ENCODE measurements at places on chromosomes 12 and 14. TPM values are rescaled to one million over a fixed set of nuclear protein-coding genes. Genes with fewer than 3 reads are reported as not detected.

DNA sequence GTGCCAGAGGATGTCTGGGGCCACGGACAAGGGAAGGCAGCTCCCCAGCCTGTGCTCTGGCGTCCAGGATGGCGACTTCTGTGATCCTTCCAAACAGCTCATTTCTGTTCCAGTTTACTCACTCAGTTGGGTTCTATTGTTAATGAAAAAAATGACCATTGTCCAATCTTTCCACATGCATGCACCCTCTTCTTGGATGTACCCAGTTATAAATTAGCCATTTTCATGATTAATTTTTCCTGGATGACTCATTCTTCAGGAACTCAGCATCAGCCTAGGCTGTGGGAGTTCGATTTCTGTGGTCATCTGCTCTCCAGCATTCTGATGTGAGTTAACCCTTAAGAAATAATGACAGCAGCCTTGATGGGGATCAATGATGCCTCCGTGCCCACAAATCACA, 926.8 kb downstream of the BCL11B start:
- no peak for DNase-seq

GRCh38 chr12:80195074-80195726, 95.9 kb downstream of the OTOGL start:
- DNase-seq: peak; percentile 83

The SLC48A1 gene
- total RNA-seq: 18.7 TPM

DNA sequence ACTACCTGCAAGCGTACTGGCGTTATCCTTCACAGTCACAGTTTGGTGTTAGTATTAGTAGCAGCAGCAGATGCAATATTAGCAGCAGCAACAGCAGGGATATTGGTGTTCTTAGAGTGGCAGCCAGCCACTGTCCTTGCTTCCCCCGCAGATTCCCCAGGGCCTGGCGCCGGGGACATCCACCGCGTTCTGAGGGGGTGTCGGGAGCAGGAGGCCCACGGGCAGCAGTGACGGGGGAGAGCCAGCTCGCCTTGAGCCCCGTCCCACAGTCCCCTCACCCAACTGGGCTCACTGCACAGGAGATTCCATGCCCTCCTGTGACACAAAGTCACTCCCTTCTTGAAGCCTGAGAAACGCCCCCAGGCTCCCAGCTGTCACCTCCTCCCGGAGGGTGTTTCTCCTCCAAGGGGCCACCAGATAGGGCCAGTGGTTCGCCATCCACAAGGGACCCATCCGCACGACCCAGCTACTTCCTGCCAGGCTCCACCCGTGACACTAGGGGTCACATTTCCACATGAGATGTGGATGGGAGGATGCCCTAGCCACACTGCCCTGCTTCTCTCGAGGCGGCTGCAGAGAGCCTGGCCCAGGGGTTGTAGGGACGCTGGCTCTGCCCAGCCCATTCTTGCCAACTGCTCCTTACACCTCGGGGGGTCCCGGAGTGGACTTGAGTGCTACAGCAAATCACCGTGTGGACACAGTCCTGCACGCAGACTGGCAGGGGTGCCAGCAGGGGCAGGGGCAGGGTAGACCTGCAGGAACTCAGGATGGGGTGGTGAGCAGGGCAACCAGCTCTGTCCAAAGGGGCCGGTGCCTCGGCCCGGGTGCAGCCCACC, 123.1 kb downstream of the PIWIL1 start:
- DNase-seq: no peak

DNA sequence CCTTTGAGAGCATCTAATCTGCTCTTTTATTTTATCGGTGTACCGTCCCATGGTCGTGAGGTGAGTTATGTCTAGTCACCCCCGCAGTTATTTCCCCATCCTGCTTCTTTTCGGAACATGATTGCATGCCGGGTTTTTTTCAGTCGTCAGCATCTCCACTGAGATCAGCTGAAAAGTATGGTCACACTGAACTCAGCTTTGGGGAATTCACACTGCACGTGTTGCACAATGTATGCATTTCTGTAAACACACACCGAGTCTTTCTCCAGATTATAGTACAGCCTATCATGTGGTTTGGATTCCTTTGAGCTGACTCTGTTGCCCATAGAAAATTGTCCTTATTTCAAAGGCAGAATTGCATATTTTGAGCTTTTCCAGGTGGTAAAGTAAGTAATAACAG, 24.6 kb downstream of the PLXNC1 start:
- peak; percentile 91 for DNase-seq

The RILPL1 gene
- 7.8 TPM for total RNA-seq

- DNase-seq: peak; percentile 81
These were observed 266.4 kb downstream of the KCNH5 start for GRCh38 chr14:62778852-62779251.

DNA sequence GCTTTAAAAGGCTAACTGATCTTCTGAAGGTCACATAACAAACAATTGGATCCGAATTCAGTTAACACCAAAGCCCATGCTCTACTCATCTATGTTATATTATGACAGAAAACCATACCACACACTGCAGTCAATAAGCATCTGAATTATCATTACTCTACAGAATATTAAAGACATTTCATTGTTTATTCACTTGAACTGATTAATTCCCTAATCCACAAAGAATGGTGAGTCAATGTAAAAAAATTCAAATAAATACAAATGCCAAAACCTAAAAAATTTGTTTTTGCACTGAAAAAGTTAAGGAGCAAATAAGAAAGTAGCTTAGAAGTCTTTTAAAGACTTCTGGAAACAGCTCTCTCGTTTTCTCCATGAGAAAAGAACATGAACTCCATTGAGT, 13.7 kb downstream of the NID2 start:
- DNase-seq: peak; percentile 64

The TULP3 gene
- 39.3 TPM for total RNA-seq

The CIROP gene
- total RNA-seq: 1.0 TPM

The PRPH gene
- total RNA-seq: 0.50 TPM

- no peak for DNase-seq
These were observed 159.5 kb downstream of the BRMS1L start for GRCh38 chr14:35985474-35986218.

The TAS2R42 gene
- total RNA-seq: not detected

The DNAAF2 gene
- total RNA-seq: 10.3 TPM

GRCh38 chr12:9662488-9662887, 7.0 kb upstream of the CLEC2D start:
- DNase-seq: no peak

GRCh38 chr12:70068743-70069142, 174.5 kb upstream of the CNOT2 start:
- DNase-seq: no peak

The GRIP1 gene
- 0.26 TPM for total RNA-seq

The FGF6 gene
- not detected for total RNA-seq

GRCh38 chr12:132218915-132219314, 74.7 kb downstream of the NOC4L start:
- DNase-seq: no peak

DNA sequence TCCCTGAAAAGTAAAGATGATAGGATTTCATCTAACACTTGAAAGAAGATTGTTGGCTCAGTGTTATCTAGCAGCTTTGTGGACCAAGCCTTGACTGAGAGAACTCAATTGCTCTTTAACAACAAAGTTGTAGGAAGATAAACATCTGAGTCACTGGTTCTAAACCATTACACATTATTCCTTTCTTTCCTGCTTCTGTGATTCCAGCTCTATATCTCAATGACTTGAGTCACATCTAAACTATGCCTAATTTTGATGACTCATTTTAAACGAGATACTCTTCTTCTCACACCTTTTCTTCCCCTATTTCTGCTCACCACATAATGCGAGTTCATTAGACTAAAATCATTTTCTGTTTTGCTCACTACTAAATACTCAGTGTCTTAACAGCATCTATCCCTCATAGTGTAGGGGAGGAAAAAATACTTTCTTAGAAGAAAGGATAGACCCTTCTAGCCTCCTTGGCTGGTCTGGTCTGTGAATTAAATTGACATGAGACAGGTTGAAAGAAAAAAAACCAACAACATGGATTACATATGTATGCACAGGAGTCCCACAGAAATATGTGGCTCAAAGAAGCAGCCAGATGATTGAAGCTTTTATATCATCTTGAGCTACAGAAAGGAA, 201.4 kb downstream of the C12orf50 start:
- peak; percentile 88 for DNase-seq

GRCh38 chr12:115828168-115828567, 449.3 kb downstream of the MED13L start:
- DNase-seq: no peak

The CLEC2A gene
- total RNA-seq: not detected

GRCh38 chr14:91152499-91152898, 38.6 kb downstream of the DGLUCY start:
- no peak for DNase-seq

DNA sequence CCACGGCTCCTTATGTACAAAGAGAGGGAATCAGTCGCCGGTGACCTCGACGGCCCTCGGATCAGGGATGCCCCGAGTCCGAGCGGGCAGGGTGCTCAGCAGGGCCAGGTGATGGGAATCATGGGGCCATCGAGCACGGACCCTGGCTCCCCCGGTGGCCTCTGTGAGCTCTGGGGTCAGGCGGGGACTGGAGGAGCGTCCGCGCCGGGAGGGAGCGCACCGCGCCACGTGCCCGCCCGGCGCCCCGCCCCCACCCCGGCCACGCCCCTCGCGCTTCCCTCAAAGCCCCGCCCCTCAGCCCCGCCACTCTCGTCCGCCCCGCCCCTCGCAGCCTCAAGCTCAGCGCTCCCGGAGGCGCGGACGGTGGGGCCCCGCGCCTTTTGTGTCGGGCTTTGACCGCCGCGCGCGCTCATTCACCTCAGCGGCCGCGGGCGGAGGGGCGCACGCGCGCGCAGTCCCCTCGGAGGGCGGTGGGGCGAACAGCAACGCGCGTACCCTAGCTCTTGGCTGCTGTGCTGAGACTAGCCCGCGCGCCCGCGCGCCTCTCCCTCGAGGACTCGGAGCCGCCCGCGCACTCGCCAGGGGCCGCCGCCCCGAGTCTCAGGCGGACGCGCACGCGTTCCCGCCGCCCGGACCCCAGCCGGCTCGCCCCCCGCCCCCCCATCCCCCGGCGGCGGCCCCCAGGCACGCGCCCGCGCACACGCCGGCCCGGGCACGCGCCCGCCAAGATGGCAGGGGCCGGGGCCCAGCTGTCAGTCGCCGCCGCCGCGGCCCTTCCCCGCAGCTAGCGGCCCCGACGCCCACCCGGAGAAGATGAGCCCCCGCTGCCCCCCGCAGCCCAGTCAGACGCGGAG, 93.9 kb upstream of the EVL start:
- DNase-seq: peak; percentile 85

DNA sequence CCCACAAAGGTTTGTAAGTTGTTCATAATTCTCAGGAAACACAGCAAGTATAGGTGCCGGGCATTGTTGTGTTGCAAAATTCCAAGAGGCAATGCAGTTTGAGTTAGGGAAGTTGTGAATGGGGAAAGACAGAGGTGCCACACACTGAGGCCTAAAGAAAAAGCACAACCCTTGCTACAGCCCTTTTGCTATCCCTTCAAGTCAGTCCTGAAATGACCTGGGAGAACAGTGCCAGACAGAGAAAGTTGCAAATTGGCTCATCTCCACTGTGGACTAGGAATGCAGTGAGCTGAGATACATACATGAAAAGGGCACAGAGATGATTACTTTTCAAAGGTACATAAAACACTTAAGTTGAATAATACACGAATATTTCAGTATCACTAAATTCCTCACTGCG, 213.3 kb upstream of the TMTC1 start:
- DNase-seq: no peak

- peak; percentile 72 for DNase-seq
These were observed 157.4 kb upstream of the HMGA2 start for GRCh38 chr12:65666876-65667275.

- DNase-seq: peak; percentile 3
These were observed 133.3 kb downstream of the MON2 start for GRCh38 chr12:62599854-62600437.

- DNase-seq: peak; percentile 45
These were observed 2.4 kb downstream of the MYL2 start for GRCh38 chr12:110917961-110918360.

- peak; percentile 98 for DNase-seq
These were observed 175.8 kb downstream of the TTC8 start for GRCh38 chr14:89000007-89000942.

The IFNG-AS1 gene
- total RNA-seq: not detected

The FICD gene
- total RNA-seq: 8.6 TPM

GRCh38 chr14:29649170-29649569, 278.5 kb downstream of the PRKD1 start:
- no peak for DNase-seq

DNA sequence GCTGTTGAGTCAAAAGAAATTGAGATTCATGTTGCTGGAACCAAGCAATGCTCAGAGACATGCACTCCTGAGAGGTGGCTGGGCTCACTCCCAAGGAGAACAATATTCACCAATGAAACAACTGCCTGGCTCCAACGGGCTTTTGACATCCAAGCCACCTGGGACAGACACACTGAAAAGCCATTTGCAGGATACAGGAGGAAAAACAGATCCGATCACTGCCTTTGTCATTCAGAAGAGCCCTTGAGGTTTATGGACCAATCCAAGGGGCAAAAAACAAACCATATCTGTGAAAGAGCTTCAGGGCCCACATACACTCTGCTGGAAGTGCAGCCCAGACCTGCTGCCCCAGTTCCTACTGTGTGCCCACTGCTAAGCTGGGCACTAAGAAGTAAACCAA, 277.5 kb downstream of the NUAK1 start:
- DNase-seq: no peak

GRCh38 chr12:28145216-28145615, 45.0 kb upstream of the CCDC91 start:
- no peak for DNase-seq

The PCK2 gene
- total RNA-seq: 33.9 TPM
